Activated T-helper 17 cell treated with anti-CD3 and anti-CD28 coated beads, Interleukin-2, amount 50 U/mL, for 72 hours (primary cell): ENCODE measurements at places on chromosomes 4 and X.

DNA sequence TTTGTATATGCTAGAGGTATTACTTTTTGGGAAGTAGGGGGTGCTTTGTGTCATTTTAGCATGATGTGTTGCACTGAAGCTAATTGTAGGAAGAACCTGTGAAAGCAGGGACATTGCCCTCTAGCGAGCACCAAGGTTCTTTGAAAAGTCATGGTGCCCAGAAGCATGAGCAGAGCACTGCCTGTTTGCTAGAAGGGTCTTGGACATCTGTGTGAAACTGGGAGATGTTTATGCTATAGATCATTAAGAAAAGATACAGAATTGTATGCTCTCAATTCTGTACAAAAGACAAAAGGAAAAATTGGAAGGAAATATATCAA, 14.7 kb downstream of the GRPR start:
- ATAC-seq = no peak
- no peaks in the 10 kb centered on the region for H3K36me3 ChIP-seq
- H3K4me1 ChIP-seq = no peaks in the 10 kb centered on the region
- H3K27ac ChIP-seq = no peak overlapping the region
- H3K27me3 ChIP-seq = peaks cover 20% of the 10 kb centered on the region
- no peak overlapping the region for H3K4me3 ChIP-seq

- no peaks in the 10 kb centered on the region for H3K27me3 ChIP-seq
- peaks cover 15% of the 10 kb centered on the region for H3K4me1 ChIP-seq
- H3K27ac ChIP-seq = no peak overlapping the region
- ATAC-seq = no peak
- H3K4me3 ChIP-seq = no peak overlapping the region
- H3K36me3 ChIP-seq = no peaks in the 10 kb centered on the region
Observed at GRCh38 chr4:184818216-184818564, 7.6 kb downstream of the ACSL1 start.

DNA sequence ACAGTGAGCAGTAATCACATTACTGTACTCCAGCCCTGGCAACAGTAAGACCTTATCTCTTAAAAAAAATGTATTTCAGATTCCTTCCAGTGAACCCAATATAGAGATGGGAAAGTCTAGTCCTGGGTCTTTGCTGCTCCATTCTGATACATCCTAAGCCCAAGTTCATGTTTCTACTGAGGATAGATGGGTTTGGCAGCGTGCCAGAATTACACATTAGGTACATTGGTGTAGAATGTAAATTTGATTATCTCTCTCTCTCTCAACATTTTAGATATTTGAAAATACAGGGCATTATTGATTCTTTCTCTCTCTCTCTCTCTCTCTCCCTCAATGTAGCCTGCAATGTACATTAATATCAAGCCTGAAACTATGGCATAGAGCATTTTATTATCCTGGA, 43.5 kb upstream of the ZNF330 start:
- H3K27ac ChIP-seq = no peak overlapping the region
- ATAC-seq = no peak
- no peaks in the 10 kb centered on the region for H3K36me3 ChIP-seq
- peaks cover 11% of the 10 kb centered on the region for H3K27me3 ChIP-seq
- H3K4me3 ChIP-seq = no peak overlapping the region

- no peak overlapping the region for H3K27ac ChIP-seq
- H3K4me3 ChIP-seq = no peak overlapping the region
- no peak for ATAC-seq
Observed at GRCh38 chrX:15674514-15674840, 9.9 kb upstream of the CLTRN start.

DNA sequence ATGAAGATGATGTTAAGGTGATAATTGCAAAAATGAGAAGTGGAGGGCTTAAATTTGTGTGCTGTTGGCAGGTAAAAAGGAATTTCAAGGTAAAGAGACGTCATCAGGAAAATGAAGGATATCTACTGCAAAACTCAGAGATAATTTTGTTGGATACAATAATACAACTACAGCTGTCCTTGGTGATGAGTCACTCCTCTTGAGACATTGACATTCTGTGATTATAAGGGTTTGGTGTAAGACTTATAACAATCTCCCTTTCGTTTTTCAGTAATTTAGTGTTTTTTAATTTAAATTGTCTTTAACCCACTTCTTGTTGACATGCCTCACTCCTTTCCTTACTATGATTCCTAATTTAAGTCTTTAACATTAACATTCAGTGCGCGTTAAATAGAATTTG, 1074.1 kb upstream of the SLIT2 start:
- H3K27me3 ChIP-seq = no peaks in the 10 kb centered on the region
- H3K27ac ChIP-seq = no peak overlapping the region
- H3K4me1 ChIP-seq = no peaks in the 10 kb centered on the region
- ATAC-seq = no peak

DNA sequence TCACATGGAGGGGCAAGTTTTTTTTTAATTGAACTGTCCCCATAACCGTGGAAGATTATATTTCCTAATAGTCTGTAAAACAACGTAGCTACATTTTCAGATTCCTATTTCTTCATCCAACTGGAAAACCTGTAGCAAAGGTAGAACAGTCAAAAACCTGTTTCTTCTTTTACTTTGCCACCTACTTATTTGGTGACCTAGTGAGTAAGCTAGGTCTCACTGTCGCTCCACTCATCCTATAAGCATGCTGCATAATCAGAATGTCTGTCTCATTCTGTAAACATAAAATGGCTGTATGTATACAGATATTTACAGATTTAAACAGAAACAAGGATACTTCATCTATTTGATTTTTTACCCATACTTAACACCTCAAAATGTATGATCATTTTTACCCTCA, 20.4 kb downstream of the MAML3 start:
- no peak overlapping the region for H3K4me3 ChIP-seq
- no peaks in the 10 kb centered on the region for H3K36me3 ChIP-seq
- peaks cover 11% of the 10 kb centered on the region for H3K4me1 ChIP-seq

DNA sequence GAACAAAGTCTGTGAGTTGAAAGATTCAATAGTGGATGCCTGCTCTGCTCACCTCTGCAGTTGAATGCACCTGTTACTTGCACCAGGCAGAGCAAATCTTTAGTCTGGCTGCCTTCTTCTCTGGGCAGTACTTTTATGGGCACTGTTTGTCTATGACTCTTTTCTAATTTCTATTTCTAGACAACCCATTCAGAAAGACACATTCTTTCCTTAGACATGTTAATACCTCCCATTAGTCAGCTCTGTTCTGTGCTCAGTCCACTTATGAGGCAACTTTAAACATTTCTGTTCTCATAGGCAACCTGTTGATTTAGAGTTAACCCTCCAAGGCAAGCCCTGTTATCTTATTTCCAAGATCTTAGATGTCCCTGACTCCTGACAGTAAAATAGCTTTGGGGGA, 108.9 kb downstream of the SYNPO2 start:
- H3K4me3 ChIP-seq = no peak overlapping the region
- no peak overlapping the region for H3K27ac ChIP-seq
- no peaks in the 10 kb centered on the region for H3K4me1 ChIP-seq
- H3K36me3 ChIP-seq = no peaks in the 10 kb centered on the region
- peaks cover 15% of the 10 kb centered on the region for H3K27me3 ChIP-seq
- no peak for ATAC-seq

DNA sequence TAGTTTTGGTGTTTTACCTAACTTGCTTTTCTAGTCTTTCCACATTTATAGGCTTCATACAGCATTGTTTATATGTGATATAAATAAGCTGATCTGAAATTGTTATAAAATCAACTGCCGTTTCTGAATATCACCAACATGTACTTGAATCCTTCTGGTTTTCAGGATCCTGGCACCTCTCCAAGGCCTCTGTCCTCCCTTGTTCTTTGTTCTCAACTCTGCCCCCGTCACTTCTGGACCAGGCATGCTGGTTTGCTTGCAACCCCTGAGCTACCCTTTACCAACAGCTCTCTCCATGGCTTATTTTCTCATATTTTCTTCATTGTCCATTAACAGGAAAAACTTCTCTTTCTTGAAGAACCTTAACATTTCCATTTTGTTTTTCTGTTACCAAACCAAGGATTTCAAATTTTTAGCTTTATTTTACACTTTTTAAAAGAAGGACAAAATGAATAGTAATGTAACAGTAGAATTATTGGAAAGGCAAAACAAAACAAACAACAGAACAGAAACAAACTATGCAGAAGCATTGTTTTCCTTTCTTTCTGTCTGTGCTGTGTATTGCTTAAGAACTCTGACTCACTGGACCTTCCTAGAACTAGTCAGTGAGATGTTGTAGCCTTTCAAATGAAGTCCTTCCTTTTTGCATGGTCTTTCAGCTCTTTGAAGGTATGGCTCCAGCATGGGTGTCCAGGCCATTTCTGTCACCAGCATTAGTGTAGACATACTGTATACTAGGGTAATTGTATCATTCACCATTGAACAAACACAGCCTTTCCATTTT, 44.8 kb downstream of the BANK1 start:
- no peaks in the 10 kb centered on the region for H3K4me1 ChIP-seq
- H3K27ac ChIP-seq = no peak overlapping the region
- ATAC-seq = no peak
- H3K36me3 ChIP-seq = no peaks in the 10 kb centered on the region
- H3K27me3 ChIP-seq = peaks cover 12% of the 10 kb centered on the region
- H3K4me3 ChIP-seq = no peak overlapping the region

DNA sequence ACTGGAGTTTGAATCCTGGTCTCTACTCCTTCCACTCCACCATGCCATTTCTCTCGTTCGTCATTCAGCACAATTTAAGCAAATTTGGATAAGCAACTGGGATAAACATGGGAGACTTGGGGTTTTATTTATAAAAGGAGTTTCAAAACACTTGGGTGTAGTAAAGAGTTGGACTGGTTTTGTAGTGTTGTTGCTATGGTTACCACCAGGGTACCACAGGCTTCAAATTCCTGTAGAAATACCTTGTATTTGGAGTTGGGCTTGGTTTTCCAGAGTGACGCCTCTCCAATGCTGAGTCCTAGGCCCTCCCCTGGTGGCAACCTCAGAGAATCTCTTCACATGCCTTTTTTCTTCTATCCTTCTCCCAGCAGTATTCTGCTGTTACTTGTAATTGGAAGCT, 27.9 kb upstream of the PHOX2B start:
- no peak overlapping the region for H3K27ac ChIP-seq
- no peaks in the 10 kb centered on the region for H3K36me3 ChIP-seq
- H3K27me3 ChIP-seq = peaks cover 16% of the 10 kb centered on the region
- no peak for ATAC-seq

GRCh38 chr4:1218634-1219565, 30.0 kb downstream of the CTBP1 start:
- peak overlapping the region; percentile 48 for H3K4me3 ChIP-seq
- peak overlapping the region; percentile 86 for H3K27ac ChIP-seq
- H3K36me3 ChIP-seq = peaks cover 62% of the 10 kb centered on the region
- peaks cover 20% of the 10 kb centered on the region for H3K4me1 ChIP-seq

DNA sequence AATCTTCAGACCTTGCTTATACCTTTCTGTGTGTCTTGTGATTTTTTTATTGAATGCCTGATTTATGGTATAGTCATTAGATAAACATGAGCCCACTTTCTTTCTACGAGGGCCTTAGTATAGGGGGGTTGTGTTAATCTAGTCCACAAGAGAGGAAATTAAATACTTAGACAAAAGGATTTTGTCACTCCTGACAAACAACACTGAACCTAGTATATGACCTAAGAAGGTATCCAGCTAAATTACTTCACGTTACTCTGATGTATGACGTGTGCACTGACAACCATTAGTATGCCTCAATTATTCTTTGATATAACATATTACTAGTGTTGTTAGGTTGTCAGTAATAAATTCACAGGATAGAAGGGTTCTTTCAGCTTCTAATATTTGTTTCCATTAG, 2.8 kb upstream of the PRR27 start:
- no peak for ATAC-seq
- no peaks in the 10 kb centered on the region for H3K27me3 ChIP-seq

- no peaks in the 10 kb centered on the region for H3K36me3 ChIP-seq
- H3K27ac ChIP-seq = peak overlapping the region; percentile 65
- H3K4me3 ChIP-seq = peak overlapping the region; percentile 81
- H3K27me3 ChIP-seq = peaks cover 11% of the 10 kb centered on the region
Observed at GRCh38 chr4:185143601-185143969, 519 bp downstream of the SLC25A4 start.

DNA sequence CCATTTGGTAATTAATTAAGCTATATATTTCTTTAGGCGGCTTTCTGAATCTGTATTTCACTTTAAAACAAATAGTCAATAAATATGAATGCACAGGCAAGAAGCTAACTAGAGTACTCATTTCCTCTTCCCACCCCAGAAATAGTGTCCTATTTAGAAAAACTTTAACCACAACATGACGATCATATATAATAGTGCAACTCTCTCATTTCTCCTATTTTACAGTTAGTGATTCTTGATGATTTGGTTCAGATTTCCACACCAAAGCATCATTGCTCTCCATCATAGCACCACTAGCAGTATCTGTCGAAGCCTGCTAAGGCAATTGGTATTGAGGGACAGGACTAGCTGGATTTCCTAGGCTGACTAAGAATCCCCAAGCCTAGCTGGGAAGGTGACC, 184.0 kb upstream of the GALNTL6 start:
- H3K27me3 ChIP-seq = no peaks in the 10 kb centered on the region
- no peak for ATAC-seq
- no peaks in the 10 kb centered on the region for H3K4me1 ChIP-seq
- H3K27ac ChIP-seq = no peak overlapping the region

- H3K27ac ChIP-seq = no peak overlapping the region
- peaks cover 4% of the 10 kb centered on the region for H3K27me3 ChIP-seq
- no peaks in the 10 kb centered on the region for H3K36me3 ChIP-seq
- H3K4me1 ChIP-seq = no peaks in the 10 kb centered on the region
Observed at GRCh38 chr4:76926841-76927240, 22.7 kb upstream of the SEPTIN11 start.

DNA sequence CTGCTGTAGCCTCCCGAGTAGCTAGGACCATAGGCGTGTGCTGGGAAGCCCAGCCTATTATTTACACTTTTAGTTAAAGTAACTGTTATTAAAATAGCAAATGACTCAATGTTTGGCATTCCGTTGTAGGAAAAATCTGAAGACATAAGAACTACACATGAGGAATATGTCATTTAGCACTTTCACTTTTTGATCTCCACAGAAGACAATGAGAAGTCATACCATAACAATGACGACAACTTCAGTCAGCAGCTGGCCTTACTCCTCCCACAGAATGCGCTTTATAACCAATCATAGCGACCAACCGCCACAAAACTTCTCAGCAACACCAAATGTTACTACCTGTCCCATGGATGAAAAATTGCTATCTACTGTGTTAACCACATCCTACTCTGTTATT, 6.7 kb downstream of the GPR34 start:
- H3K4me1 ChIP-seq = peaks cover 14% of the 10 kb centered on the region
- ATAC-seq = peak; percentile 82
- H3K36me3 ChIP-seq = peaks cover 20% of the 10 kb centered on the region

DNA sequence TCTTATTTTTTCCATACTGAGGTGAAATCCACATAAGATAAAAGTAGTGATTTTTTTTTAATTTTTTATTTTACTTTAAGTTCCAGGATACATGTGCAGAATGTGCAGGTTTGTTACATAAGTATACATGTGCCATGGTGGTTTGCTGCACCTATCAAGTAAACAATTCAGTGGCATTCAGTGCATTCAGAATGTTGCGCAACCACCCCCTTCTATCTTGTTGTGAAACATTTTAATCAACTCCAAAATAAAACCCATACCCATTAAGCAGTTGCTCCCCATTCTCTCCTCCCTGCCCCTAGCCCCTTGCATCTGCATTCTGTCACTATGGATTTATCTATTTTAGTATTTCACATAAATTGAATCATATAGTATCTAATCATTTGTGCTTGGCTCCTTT, 121.2 kb downstream of the KLHL13 start:
- no peak overlapping the region for H3K27ac ChIP-seq
- ATAC-seq = no peak
- H3K4me3 ChIP-seq = no peak overlapping the region
